ENCODE measurements at places on chromosomes 1 and 21.

- no peak for DNase-seq
- H3K4me1 ChIP-seq, result peaks cover 9% of the 10 kb centered on the region
- no peak overlapping the region for H3K4me3 ChIP-seq
- no peak overlapping the region for H3K27ac ChIP-seq
These were observed 317.0 kb downstream of the HHAT start for GRCh38 chr1:210645582-210646257.

- DNase-seq, result no peak
- no peaks in the 10 kb centered on the region for H3K36me3 ChIP-seq
- H3K4me3 ChIP-seq, result no peak overlapping the region
- peaks cover 29% of the 10 kb centered on the region for H3K4me1 ChIP-seq
These were observed 88.3 kb upstream of the SGIP1 start for GRCh38 chr1:66445492-66446181.

- H3K4me1 ChIP-seq, result peaks cover 11% of the 10 kb centered on the region
- no peak overlapping the region for H3K27ac ChIP-seq
- no peaks in the 10 kb centered on the region for H3K36me3 ChIP-seq
- no peaks in the 10 kb centered on the region for H3K27me3 ChIP-seq
These were observed 23.7 kb downstream of the IRF2BP2 start for GRCh38 chr1:234586304-234586703.

GRCh38 chr21:45011426-45011825 is 63.0 kb upstream of the ADARB1 start:
- no peaks in the 10 kb centered on the region for H3K27me3 ChIP-seq
- H3K4me1 ChIP-seq, result no peaks in the 10 kb centered on the region
- no peaks in the 10 kb centered on the region for H3K36me3 ChIP-seq
- DNase-seq, result no peak
- no peak overlapping the region for H3K4me3 ChIP-seq

DNA sequence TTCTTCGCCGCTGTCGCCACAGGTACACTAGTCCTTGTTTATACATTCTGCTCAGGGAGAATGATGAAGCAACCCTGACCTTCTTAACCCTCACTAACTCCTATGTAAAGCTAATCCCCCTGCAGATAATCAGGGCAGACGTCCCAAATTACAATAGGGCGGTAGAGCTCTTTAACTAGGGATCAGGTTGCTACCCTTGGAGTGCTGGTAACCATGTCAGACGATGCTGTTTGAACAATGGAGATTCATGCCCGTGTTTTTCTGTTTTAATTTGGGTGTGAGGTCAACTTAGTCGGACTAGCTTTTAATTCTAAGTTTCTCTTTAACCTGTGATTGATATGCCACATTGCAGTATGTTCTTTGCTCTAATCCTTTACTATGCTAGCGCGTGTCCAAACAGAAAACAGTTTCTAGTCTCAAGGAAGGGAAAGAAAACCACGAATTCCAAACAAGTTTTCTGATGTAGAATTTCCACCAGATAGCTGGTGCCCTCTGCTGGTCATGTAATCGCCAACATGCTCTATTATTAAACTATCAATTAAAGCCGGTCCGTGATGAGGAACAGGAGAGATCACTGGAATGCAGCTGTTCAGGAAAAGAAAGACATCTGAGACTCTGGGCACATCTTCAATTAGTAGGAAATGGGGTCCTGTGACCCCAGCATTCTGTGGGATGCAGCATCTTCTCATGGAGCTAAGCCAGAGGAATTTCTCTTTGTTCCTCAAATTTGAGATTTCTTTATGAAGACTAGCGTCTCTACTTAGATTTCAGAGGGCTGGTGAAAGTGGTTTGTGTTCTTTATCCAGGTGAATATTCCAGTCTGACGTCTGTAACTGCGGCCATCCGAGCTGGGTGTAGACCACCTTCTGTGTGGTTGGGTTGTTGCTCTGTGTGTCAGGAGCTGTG is 18.3 kb upstream of the VAMP3 start:
- H3K4me3 ChIP-seq, result no peak overlapping the region
- H3K27ac ChIP-seq, result no peak overlapping the region
- H3K27me3 ChIP-seq, result no peaks in the 10 kb centered on the region
- H3K36me3 ChIP-seq, result no peaks in the 10 kb centered on the region
- no peaks in the 10 kb centered on the region for H3K4me1 ChIP-seq
- DNase-seq, result peak; percentile 62

All from SK-N-SH (cell line).